ENCODE measurements at places on chromosomes 7 and 10.

DNA sequence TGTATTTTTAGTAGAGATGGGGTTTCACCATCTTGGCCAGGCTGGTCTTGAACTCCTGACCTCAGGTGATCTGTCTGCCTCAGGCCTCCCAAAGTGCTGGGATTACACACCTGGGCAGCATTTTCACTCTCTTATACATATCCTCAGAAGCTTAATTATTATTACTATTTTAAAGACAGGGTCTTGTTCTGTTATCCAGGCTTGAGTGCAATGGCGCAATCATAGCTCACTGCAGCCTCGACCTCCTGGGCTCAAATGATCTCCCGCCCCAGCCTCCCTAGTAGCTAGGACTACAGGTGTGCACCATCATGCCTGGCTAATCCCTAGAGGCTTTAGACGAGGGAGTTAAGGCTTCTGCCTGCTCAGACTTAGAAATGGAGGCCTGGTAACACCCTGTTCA is 26.3 kb downstream of the UNC5B start:
- no peak for DNase-seq

DNA sequence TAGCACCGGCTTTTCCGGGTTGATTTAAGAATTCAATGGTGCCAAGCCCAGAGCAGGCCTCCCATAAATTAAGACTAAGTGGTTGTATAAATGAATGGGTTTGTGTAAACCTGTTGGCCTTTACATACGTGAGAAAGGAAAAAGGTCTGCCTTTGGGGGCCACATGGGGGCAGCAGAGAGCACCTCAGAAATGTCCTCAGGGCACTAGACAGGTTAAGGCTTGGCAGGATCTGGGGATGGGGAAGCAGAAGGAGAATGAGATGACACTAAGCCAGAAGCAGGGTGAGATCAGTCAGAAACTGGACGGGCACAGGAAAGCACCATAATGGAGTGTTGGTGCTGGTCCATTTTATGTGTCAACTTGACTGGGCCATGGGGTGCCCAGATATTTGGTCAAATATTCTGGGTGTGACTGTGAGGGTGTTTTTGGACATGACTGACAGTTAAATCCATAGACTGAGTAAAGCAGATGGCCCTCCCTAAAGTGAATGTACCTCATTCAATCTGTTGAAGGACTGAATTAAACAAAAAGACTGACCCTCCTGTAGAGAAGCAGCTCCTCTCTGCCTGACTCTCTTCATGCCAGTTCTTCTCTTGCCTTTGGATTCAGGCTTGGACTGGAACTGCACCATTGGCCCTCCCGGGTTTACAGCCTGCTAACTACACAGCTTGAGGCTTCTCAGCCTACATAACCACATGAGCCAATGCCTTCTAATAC is 58.9 kb downstream of the FRMPD2 start:
- DNase-seq: peak; percentile 26

GRCh38 chr7:105006367-105007136 is 7.5 kb upstream of the KMT2E start:
- DNase-seq: no peak

- DNase-seq: no peak
These were observed 163.4 kb downstream of the RAPGEF5 start for GRCh38 chr7:22193450-22193983.

DNA sequence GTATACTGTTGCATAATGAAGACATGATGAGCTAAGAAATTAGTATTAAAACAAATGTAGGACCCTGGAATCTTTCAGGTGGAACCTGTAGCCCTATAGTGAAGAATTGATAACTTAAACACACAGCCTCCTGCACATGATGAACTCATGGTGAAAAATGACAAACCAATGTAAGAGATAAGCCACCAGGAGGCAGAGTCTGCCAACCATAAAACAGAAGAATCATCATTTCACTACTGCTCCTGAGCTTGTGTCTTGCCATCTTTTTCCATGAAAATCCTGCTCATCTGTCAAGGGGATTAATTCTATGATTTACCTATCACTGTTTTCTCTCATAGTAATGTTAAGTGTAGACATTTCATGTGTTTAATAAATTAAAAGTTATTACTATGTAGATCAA is 363.9 kb downstream of the MALRD1 start:
- peak; percentile 34 for DNase-seq

DNA sequence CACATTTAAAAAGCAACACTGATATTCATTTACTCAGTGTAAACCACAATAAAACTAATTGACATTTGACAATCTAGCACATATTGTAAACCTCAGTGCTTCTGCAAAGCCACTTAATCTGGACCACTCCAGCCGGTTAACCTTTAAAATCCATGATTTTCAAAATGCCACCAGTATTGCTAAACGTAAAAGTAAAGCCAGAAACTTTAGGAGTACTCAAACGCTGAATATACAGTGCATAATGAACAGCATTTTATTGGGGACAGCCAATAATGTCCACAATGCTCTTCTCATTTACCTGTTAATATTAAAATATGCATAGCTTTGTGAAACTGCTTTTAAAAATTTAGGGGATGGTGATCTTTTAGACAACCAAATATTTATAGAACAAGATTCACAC is 10.8 kb downstream of the HNRNPA2B1 start:
- DNase-seq: no peak
